Liver (tissue), 10 donors: ENCODE measurements at places on chromosomes 13 and 19.

DNA sequence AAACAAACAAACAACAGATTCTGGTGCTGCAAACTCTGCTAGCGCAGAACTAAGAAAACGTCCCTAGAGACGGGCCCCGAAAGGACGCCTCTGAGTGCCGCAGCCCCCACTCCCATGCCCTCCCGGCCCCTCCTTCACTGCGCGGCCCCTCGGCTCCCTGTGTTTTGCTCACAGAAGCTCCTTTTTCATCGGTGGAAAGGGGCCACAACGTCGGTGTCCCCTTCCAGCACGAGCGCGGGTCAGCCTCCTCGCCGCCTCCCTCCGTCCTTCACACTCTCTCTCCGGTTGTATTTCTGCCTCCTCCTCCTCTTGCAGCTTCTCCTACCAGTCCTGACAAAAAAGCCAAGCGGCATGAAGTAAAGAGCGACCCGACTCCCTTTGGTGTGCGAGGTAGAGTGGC lies 14.8 kb upstream of the F7 start:
- no peak for DNase-seq

GRCh38 chr13:42539670-42540069 lies 34.3 kb upstream of the TNFSF11 start:
- DNase-seq = no peak

DNA sequence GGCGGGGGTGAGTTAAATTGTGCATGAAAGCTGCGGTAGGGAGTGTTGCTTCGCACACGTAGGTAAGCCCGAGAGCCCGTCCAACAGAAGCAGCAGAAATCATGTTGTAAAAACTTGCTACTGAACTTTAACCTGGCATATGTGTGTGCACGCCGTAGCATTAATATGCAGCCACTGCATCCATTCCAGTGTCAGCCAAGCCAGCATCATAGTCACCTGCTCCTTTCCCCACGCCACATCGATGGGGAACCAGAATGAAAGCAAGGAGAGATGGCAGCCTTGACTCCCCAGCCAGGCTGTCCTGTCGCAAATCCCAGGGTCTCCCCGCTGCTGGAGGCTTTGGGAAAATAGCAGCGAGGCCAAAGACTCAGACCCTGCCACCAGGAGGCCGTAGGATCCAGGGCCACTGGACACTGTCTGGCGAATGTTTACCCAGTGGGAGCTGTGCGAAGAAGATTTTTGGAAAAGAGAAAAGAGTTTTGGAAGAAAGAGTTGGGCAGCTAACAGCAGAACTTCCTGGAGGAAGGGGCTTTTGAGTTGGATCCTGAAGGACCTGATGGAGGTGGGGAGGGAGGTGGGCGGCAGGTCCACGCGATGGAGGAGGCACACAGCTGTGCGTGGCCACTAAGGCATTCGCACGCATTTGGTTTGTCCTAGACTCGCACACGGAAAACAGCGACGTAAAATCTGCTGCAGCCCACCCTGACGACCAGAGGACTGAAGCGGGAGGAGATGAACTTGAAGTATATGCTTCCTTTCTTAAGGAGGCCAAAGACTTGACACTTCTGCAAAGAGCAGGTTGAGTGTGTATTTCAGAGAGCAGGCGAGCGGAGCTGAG lies 48.7 kb upstream of the RANBP3 start:
- DNase-seq = no peak

DNA sequence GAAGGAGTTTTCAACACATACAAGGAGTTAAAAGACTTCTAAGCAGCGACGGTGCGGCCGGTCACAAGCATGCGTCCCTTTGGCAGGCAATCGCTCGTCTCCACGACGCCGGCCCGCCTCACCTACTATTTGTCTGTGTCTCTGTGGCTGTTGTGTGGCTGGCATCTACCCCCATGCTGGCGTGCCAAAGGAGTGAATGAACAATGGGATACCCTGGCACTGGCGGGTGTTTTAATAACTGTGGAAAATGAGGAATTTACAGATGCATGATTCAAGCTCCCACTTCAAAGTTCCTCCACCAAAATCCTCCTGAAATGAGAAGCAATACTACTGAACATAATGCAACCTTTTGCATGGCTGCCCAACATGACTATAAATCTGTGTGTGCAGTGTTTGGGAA lies 176.6 kb downstream of the KLF5 start:
- DNase-seq = no peak

- no peak for DNase-seq
These were observed 130.8 kb downstream of the MYCBP2 start for GRCh38 chr13:77196052-77196618.

DNA sequence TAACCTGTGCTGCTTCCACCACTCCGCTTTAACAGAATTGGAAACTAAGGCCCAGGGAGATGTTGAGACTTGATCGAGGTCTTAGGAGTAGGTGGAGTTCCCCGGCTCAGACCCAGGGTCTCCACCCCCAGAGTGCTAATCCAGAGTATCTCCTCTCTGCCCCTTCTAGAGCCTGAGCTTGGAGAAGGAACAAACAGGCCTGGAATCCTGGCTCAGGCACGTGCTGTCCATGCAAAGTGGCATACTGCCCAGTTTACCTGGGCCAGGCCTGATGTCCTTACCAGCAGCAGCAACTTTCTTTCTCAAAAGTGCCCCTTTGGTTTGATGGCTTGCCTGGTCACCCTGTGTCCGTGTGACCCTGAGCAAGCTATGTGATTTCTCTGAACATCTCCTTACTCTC lies 3.7 kb downstream of the SYNGR4 start:
- no peak for DNase-seq

- peak; percentile 98 for DNase-seq
These were observed 20.3 kb downstream of the MAST3 start for GRCh38 chr19:18117692-18118378.

GRCh38 chr19:17095141-17095919 lies 19.8 kb downstream of the MYO9B start:
- no peak for DNase-seq

GRCh38 chr13:51902776-51903175 lies 41.0 kb downstream of the CCDC70 start:
- DNase-seq = no peak

DNA sequence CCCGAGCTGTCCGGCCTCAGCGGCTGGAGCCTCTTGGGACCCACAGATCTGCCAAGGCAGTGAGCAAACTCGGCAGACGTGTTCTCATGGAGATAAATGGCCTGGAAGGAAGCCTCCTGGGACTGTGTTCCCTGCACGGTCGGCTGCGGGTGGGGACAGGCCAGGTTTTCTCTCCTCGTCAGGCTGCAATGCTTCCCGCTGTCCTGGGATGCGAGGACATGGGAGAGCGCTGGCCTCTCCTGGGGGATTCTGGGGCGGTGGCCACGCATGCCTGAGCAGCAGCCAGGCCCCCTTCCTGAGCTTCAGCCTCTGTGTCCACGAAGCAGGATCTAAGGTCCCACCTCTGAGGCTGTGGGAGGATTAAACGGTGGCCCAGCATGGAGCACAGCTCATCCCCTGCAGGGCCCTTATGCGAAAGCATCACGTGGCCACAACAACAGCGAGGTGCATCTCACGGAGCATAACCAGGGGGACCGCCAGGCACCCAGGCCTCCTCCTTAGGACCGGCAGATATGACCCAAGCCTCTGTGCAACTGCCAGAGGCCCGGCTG lies 21.2 kb upstream of the C13orf46 start:
- DNase-seq = no peak

GRCh38 chr13:46211483-46212351 lies at the start of gene LRRC63:
LRRC63 (plus strand) TSS chr13:46211928; CDS start chr13:46213035, 1,107 bp downstream.
- peak; percentile 86 for DNase-seq

- no peak for DNase-seq
These were observed 69.8 kb downstream of the LRCH1 start for GRCh38 chr13:46622630-46623256.

- no peak for DNase-seq
These were observed 72.8 kb upstream of the PCDH8 start for GRCh38 chr13:52921194-52921593.

GRCh38 chr13:42260903-42261654 lies 10.9 kb upstream of the AKAP11 start:
- DNase-seq = no peak

GRCh38 chr13:105572401-105572800 lies 963.1 kb downstream of the EFNB2 start:
- no peak for DNase-seq

DNA sequence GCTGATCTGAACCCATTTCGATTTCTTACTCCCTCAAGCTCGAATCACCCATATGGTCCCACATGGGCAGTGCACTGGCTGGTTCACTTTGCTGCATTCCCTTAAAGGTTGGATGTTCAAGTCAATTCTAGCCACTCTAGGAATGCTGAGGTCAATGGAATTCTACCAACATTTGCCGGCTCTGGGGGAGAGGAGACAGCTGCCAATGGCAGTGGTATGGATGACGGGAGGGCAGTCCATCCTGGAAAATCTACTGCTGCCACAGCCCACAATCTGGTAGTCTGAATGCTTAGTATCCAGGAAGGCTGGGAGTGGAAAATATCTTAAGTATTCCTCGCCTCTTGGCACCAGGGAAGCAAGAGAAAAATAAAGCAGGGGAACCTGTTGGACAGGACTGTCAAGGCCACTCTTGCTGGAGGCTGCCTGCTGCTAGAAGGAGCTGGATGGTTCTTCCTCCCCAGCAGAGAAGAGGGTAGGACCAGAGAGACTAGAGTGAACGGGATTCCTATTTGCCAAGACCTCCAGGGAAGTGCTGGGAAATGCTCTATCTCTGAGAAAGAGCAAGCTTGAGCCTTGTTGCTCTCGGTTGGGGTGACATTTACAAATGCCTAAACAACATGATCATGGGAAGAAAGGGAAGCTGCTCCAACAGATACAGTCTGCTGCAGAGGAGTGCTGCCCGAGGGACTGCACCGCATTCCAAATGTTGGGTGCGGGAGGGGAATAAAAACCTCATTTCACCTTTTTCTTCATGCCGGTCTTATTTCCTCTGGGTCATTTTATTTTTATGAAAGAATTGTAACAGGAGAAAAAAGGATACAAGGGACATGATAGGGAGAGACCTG lies 20.7 kb upstream of the HMGB1 start:
- no peak for DNase-seq

GRCh38 chr13:21149568-21149967 lies 26.8 kb downstream of the SKA3 start:
- no peak for DNase-seq

GRCh38 chr13:50722440-50723125 lies 120.9 kb downstream of the DLEU7 start:
- DNase-seq = no peak

DNA sequence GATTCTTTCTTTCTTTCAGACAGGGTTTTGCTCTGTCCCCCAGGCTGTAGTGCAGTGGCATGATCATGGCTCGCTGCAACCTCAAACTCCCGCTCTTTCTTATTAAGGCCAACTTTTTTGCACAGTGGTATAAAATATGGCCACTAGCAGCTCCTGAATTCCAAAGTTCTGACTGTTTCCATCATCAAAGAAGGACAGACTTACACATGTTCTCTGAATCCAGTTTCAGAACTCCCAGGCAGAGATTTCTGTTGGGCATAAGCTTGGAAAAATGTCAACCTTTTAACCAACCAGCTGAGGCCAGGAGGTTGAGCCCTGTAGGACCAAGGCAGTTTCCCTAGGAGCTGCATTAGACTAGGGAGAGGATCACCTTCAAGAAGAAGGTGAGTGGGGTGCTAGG lies 184.1 kb downstream of the HS6ST3 start:
- no peak for DNase-seq

GRCh38 chr13:20175907-20176652 lies 15.2 kb upstream of the GJA3 start:
- no peak for DNase-seq

GRCh38 chr19:3474614-3475013 lies 5.7 kb downstream of the SMIM24 start:
- DNase-seq = no peak

- peak; percentile 31 for DNase-seq
These were observed 159.9 kb downstream of the USP12 start for GRCh38 chr13:27011661-27012060.

DNA sequence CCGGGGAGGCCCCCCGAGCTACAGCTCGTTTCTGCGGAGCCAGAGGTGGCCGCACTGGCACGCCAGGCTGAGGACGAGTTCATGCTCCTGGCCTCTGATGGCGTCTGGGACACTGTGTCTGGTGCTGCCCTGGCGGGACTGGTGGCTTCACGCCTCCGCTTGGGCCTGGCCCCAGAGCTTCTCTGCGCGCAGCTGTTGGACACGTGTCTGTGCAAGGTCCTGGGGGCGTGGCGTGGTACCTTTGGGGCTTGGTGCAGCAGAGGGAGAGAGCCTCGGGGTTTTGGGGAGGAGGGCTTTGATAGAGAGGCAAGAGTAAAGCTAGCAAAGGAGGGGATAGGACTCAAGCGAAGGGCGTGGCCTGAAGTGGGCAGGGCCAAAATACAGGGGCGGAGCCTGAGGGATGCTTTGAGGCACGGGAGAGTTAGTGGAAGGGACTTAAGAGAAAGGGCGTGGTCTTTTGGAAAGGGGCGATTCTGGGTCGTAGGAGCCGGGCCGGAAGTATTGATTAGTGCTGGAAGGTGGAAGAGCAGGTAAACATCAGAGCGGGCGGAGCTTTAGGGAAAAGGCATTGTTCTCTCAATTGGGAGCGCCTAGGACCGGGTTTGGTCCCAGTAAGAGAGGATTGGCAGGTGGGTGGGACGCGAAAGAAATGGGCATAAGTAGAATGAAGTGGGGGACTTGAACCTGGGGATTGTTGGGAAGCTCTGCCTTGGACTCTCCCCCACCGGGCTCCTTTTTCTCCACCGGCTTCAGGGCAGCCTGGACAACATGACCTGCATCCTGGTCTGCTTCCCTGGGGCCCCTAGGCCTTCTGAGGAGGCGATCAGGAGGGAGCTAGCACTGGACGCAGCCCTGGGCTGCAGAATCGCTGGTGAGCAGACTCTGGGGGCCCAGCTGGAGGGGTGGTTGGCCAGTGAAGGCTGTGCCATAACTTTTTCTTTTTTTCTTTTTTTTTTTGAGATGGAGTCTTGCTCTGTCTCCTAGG lies 1.2 kb downstream of the PPM1N start:
- no peak for DNase-seq

- DNase-seq = no peak
These were observed 1227.1 kb downstream of the SLITRK1 start for GRCh38 chr13:82654861-82655855.

DNA sequence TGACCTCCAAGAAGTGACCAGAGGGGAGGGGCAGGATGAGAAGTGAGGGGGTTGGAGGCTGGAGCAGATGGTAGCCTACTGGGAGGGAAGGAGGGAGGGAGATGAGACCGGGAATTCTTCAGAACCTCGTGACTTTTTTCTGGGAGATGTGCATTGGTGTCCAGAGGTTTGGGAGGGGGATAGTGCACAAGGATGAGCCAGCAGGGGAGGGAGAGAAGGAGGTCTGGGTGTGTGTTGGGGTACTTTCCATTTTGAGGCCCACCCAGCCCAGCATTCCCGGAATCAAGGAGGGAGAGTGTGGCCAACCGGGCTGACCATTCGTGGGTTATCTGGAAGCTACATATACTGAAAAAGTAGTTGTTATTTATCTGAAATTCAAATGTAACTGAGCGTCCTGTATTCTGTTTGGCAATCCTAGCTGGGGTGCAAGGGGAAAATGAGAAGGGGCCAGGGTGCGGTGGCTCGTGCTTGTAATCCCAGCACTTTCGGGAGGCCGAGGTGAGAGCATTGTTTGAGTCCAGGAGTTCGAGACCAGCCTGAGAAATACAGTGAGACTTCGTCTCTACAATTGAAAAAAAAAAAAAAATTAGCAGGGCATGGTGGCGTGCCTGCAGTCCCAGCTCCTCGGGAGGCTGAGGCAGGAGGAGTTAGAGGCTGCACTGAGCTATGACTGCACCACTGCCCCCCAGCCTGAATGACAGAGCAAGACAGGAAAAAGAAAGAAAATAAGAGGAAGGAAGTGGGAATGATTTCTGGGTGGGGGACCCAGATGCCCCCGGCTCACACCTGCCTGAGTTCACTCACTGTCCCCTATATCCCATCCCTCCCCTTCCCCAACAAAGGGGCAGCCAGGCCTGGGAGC lies 4.4 kb upstream of the C3 start:
- DNase-seq = no peak
